ENCODE measurements at places on chromosomes 1 and 21.
A peak's percentile ranks its signal among the peaks of the same experiment; 100 is the strongest.

GRCh38 chr1:200640963-200641401 is 20.4 kb upstream of the KIF14 start:
- DNase-seq, result no peak

GRCh38 chr1:155241841-155242264 is 13.4 kb downstream of the ENTREP3 start:
- peak; percentile 2 for DNase-seq

DNA sequence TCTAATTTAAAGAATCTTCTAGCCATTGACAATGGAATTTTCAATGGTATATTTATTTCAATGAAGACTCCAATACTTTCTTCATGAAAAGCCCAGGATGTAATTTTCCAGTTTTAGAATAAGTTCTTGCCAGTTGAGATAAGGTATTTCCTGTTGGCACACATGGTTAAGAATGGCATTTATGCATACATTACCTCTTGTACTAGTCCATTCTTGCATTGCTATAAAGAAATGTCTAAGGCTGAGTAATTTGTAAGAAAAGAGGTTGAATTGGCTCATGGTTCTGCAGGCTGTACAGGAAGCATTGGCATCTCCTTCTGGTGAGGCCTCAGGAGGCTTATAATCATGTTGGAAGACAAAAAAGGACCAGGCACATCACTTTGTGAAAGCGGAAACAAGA is 1179.6 kb downstream of the AMY1C start:
- no peak for DNase-seq

DNA sequence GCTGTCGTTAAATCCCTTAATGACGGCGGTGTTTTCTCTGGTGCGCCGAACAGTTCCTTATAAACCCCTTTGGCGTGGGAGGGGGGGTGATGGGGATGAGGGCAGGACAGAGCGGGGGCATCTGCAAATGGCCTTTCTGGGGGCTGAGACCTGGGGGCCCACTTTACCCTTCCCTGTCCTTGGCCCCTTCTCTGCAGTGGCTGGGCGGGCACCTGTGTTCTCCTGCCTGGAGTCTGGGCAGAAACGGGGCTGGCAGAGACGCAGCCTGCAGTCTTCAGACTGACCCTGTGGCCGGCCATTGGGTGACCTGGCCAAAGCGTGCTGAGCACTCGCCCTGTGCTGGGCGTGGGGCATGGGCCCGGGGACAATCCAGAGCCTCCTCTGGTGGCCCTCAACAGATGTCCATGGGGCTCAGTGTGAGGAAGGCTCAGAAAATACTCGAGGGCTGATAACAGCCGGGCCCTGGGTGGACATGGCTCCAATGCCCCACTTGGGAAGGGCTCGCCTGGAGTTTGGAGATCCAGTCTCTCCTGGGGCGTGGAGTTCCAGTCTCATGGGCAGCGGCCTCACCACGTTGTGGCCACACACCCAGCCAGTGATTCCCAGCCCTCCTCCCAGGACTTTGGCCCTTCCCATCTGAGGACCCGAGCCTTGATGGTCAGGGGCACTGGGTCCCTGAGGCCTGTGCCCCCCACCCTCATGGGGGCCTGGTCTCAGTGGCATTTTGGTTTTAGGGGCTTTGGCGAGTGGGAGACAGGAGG is 50.8 kb upstream of the ACTRT2 start:
- no peak for DNase-seq

DNA sequence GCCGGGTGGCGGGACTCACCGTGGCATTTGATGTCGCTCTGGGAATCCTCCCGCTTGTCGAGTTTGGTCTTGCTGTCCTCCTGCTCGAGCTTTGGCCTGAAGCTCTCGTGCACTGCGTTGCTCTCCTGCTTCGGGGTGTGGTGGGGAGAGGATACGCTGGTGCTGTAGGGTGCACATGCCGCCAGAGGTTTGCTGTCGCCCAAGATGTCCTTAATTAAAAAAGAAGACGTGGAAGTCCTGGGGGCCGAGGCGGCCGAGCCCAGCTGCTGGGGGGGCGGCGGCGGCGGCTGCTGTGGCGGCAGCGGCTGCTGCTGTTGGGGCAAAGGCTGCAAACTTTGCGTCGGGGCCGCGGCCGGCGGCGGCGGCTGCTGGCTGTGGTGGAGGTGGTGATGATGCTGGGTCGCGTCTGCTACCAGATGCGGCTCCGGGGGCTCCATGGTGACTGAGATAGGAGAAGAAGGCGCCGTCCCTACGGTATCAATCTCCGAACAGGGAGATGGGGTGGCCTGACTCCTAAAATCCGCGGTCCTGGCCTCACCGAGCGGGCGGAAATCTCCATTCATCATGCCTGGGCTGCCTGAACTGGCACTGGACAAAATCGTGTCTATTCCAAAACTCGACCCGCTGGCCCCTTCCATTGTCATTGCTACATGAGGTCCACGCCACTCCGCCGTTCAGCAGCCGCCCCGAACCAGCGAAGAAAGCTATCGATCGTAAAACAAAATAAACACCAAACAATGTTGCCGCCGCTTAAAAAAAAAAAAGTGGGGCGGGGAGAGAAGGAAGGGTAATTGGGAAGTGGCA is at the start of gene BARHL2:
Gene BARHL2 (minus strand): TSS at position 751 of the 804 bp plus-strand sequence. CDS start 107 bp downstream, at position 644.
- DNase-seq, result no peak

DNA sequence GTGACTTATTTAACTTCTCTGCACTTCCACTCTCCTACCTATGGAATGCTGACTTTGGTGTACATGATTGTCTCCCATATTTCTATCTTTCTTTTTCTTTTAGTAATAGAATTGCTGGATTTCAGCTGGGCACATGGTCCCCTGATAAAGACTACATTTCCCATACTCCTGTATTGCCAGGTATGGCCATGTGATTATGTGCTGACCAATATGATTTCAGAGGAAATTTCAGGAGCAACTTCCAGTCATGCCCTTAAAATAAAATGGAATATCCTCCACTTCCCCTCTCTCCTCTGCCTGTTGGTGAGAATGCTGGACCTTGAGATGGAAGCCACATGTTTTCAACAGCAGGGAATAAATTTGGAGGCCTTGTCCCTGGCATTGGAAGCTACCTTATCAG is 130.7 kb upstream of the IGSF21 start:
- DNase-seq, result no peak

- no peak for DNase-seq
Measured at GRCh38 chr1:78176448-78176847, 130.7 kb downstream of the GIPC2 start.

DNA sequence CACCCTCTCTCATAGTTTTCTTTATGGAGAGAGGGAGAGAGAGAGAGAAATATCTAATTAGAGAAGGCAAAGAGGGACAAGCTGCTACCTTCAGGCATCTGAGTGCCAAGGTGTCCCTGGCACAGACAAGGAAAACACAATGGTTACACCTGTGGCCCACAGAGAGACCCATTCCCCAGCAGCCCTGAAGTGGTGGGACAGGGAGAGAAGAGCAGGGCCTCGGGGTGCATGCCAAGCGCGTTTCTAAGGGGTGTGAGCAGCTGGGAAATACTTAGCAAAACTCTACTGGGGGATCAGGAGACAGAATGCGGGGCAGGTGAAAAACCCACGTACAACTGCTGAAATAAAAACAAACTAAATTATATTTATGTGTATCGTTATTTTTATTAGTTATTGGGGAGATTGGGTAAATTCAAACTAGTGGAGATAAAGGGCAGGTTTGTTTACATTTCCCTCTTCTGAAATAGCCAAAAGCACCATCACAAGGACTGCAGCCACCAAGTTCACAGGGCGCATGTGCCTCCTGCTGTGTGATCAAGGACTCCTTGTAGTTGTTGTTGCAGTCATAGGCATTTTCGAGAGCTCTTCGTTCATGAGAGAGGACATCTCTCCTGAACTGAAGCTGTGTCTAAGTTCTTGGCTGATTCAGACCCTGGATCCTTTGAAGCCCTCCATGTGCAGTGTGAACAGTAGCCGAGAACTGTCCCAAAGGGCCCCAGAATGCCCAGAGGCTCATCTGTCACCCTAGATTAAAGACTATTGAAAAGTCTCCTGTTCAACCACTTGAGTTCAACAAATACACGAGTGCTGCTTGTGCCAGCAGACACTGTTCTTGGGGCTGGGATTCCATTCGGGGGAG is 737 bp upstream of the SERPINC1 start:
- DNase-seq, result no peak

GRCh38 chr1:165376811-165377311 is 20.3 kb upstream of the LMX1A start:
- no peak for DNase-seq

- no peak for DNase-seq
Measured at GRCh38 chr1:58211869-58212268, 334.7 kb downstream of the OMA1 start.

GRCh38 chr1:198259333-198260074 is 102.7 kb downstream of the NEK7 start:
- DNase-seq, result no peak
